Activated CD4-positive, alpha-beta T cell treated with anti-CD3 and anti-CD28 coated beads, Interleukin-2, amount 10 ng/mL, durations not matched to agents 24 days and 14 days (primary cell): ENCODE measurements at places on chromosomes 7 and 10. TPM values are rescaled to one million over a fixed set of nuclear protein-coding genes. Genes with fewer than 3 reads are reported as not detected.

PPP1R9A gene
- not detected in 2 replicates for total RNA-seq

RASA4B gene
- total RNA-seq = 27.1 and 28.6 TPM in 2 replicates

DNA sequence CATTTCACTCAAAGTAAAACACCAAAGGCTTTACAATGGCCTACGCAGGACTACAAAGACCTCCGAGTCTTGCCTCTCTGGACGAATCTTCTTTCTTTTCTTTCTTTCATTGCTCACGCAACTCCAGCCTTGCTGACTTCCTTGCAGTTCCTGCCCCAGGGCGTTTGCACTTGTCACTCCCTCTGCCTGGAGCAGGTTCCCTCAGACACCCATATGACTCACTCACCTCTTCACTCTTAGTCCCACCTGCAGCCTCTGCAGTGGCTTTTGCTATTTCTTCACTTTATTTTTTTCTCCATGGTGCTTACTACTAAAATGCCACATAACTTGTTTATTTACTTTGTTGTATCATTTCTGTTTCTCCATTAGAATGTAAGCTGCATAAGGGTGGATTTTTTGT lies 33.1 kb downstream of the GHRHR start:
- DNase-seq = no peak

CHST3 gene
- total RNA-seq = 0.36 and 0.63 TPM in 2 replicates

GRCh38 chr10:49484486-49485235 lies 54.3 kb downstream of the ERCC6 start:
- no peak for DNase-seq

BLNK gene
- not detected in 2 replicates for total RNA-seq

DNA sequence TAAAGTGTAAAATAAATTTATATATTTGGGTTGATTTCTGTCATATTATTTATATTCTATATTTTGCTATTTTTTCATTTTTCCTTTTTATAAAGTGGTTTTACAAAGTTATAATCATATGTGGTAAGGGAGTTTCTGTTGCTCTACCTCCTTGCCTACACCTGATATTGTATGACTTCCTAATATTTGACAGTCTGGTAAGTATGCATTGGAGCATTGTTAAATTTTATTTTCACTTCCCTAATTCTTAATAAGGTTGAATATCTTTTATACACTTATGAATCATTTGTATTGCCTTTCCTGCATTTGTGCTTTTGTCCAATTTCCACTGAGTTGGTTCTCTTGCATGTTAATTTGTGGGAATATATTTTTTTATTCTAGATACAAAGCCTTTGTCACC lies 492.4 kb downstream of the GRID1 start:
- DNase-seq = no peak

DNA sequence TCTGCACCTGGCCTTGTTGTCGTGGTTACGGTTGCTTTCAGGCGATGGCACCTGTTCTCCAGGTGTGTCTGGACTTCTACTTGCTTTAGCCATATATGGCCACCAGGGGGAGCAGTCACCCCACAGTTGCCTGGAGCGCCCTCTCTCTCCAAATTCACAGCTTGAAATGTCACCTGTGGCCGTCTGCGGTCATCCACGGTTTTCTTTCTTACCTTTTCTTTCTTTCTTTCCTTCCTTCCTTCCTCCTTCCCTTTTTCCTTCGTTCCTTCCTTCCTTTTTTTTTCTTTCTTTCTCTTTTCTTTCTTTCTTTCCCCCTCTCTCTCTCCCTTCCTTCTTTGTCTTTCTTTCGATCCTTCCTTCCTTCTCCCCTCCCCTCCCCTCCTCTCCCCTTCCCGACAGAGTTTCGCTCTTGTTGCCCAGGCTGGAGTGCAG lies 150.5 kb upstream of the VKORC1L1 start:
- peak; percentile 91 for DNase-seq

MSMB gene
- not detected in 2 replicates for total RNA-seq

- DNase-seq = no peak
These were observed 311.7 kb upstream of the NFE2L3 start for GRCh38 chr7:25840209-25840792.

ZNF727 gene
- total RNA-seq = not detected in 2 replicates

DNA sequence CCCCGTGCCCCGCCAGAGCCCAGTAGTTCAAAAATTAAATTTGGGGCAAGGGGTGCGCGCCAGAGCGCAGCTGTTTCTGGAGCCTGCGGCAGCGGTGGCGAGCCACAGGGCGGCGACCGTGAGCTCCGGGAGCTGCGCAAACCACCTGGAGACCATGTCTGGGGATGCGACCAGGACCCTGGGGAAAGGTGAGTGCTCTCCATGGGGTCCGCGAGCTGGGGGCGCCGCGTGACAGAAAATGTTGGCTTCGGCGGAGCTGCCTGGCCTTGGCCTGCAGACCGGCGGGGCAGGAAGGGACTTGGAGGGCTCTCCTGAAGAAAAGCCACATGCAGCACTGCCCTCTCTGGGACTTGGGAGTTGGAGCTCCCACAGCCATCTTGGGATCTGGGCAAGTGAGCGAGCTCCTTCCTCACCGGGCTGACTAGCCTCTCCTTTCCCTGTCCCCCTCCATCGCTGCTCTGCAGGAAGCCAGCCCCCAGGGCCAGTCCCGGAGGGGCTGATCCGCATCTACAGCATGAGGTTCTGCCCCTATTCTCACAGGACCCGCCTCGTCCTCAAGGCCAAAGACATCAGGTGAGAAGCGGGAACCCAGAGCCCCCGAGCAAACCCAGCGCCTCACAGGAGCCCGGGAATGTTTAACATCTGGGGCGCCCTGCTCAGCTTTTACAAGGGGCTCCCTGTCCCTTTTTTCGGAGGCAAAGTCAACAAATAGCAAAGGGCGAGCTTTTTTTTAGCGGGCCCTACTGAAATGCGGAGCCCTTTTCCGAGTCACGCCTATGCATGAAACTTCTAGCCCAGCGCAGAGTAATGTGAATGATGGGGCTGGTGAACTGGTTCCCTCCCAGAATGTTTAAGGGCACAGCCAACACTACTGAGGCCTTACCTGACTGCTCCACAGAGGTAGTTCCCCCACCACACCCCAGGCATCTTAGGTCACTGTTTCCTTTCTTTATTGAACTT lies 6.1 kb downstream of the GSTO2 start:
- DNase-seq = peak; percentile 85

CHAT gene
- total RNA-seq = 0.24 TPM in 1 of 2 replicates, not detected in the other

GRCh38 chr7:44531421-44532380 lies 9.4 kb downstream of the NPC1L1 start:
- no peak for DNase-seq

GRCh38 chr7:28433699-28434219 lies 21.4 kb downstream of the CREB5 start:
- no peak for DNase-seq

- no peak for DNase-seq
These were observed 244.7 kb upstream of the RHOBTB1 start for GRCh38 chr10:61188691-61189090.

CLDN4 gene
- not detected in 2 replicates for total RNA-seq

ADAMTS14 gene
- total RNA-seq = 0.33 and 0.52 TPM in 2 replicates

DNA sequence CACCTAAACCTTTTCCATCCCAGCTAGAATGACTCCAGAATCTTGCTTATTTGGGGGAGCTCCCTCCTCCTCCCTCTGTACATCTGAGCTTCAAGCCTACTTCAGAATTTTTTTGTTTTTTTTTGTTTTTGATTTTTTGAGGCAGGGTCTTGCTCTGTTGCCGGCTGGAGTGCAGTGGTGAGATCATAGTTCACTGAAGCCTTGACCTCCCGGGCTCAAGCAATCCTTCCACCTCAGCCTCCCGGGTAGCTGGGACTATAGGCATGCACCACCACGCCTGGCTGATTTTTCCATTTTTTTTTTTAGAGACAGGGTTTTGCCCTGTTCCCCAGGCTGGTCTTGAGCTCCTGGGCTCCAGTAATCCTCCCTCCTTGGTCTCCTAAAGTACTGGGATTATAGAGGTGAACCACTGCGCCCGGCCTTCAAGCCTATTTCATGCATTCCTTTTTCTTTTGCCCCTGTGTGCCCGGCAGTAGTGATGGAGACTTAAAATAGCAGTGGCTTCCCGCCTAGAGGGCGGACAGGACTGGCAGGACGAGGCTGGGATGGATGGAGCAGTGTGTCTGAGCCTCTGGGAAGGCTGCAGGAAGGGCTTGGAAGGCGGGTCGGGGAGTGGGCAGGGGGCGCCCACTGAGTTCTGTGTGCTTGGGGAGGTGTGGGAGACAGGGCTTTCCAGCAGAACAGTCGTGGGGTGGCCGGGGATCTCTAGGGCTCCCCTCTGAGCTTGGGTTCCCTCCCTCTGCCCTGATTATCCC lies 8.8 kb downstream of the CUX1 start:
- DNase-seq = no peak

DNA sequence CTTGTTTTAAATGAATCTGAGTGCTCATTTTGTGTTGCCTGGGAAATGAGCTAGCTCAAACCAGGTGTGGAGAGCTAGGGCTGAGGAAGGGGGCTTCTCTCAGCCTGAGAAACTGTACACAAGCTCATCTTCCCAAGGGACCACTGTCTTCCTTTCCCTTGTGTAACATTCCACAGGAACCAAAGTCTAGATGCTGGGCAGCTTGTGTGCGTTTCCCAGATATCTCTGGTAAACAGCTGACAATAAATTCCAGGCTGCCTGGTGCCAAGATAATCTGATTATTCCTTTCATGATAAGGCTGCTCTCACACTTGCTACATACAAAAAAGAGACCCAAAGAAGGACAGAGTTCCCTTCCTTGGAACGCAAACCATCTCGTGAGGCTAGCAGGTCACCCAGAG lies 33.1 kb upstream of the MKLN1 start:
- no peak for DNase-seq
